Activated CD8-positive, alpha-beta memory T cell treated with anti-CD3 and anti-CD28 coated beads for 1 hour (primary cell): ENCODE measurements at places on chromosomes 2 and 18.
A peak's percentile ranks its signal among the peaks of the same experiment; 100 is the strongest.

DNA sequence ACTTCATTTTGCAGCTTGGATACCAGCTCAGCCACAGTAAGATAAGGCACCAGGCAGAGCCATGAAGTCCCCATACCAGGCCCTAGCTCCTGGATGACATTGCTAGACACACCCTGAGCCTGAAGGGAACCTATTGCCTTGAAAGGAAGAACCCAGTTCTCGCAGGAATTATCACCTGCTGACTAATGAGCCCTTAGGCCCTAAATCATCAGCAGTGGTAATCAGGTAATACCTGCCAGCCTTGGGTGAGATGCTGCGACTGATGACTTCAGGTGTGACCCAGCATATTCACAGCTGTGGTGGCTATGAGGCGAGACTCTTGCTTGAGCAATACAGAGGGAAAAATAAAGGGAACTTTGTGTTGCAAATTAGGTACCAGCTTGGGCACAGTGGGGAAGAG, 24.9 kb downstream of the CLK1 start:
- no peak for DNase-seq

DNA sequence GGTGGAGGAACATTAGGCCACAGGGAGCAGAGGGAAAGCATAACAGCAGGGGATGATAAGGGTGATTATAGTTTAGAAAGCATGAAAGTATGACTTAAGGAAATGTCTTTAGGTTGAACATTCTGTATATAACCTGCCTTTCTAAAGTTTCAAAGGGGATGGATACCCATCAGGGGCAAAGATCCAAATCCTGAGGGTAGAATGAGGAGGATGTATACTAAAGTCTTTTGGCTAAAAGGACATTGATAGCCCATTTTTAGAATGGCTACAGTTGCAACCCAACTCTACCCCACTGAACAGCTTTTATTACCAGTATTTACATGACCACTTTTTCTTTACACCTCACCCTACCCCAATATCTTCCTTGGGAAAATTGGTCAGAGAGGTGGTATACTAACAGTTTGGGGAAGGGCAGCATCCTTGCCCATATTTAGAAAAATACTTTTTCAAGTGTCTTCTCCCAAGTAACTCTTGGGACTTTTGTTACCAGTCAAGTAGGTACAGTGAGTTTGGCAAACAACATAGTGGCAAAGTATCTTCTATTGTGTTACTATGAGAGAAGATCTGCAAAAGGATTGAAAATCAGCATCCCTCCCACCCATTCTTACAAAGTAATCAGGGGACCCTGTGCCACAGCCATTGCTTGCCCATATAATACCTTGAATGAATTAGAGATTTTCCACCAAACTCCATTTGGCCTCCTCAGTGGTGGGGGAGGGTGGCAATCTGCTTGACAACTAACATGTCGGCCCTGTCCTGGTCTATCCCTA, 8.3 kb downstream of the MAT2A start:
- DNase-seq, result no peak

- DNase-seq, result no peak
Measured at GRCh38 chr2:88283886-88284592, 113.9 kb downstream of the THNSL2 start.

DNA sequence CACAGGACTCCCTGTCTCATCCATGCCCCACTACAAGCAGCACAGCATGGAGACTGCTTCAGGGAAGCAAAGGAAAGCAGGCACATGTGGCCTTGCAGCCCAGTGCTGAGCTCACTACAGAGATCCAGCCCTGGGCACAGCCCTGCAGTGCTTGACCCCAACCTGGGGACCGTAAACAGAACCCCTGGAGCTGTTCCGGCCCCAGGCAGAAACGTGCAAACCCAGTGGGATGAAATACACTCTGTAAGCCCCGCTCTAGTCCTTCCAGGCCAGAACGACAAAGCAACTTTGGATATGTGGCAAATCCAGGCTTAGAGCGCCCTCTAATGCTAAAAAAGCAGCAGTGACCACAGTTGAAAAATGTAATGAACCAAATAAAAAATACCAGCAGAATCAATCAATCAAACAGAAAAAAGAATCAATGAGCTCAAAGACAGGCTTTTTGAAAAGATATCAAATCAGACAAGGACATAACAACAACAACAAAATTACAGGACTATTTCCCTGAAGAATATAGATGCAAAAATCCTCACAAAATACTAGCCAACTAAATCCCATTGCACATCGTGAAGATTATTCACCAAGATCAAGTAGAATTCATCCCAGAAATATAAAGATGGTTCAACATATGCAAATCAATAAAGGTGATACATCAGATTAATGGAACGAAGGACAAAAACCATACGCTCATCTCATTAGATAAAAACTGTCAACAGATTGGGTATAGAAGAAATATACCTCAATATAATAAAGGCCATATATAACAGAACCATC, 45.6 kb downstream of the ZNF519 start:
- DNase-seq, result no peak

GRCh38 chr2:222430681-222431080, 6.3 kb downstream of the SGPP2 start:
- no peak for DNase-seq

DNA sequence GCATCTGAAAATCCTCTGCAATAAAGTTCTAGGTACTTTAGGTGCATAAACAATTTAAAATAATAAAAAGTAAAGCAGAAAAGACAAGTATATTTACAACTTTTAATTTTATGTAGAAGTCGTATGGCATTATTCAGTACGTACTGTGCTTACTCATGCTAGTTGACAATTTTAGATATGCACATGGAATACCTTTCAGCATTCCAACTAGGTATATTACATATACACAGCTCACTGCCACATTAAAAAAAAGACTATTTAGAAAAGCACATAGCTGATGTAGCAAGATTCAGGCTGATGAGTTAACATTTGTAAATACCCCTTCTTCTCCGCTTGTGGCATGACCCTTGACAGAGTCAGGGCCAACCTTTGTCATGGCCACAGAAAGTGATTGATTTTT, 171.2 kb downstream of the FBXO15 start:
- DNase-seq, result no peak

- no peak for DNase-seq
Measured at GRCh38 chr2:1739961-1740715, 4.2 kb downstream of the PXDN start.

GRCh38 chr2:219459460-219460311, 25.0 kb downstream of the SPEG start:
- DNase-seq, result peak; percentile 17

- DNase-seq, result no peak
Measured at GRCh38 chr2:116732322-116732721, 1082.2 kb upstream of the DDX18 start.
